ENCODE measurements at places on chromosomes 7 and 10. TPM values are rescaled to one million over a fixed set of nuclear protein-coding genes. Genes with fewer than 3 reads are reported as not detected.

Gene ABHD11
- total RNA-seq, result 21.2 TPM

Gene OR2A5
- not detected for total RNA-seq

Gene FAM25A
- total RNA-seq, result not detected

Gene GPR26
- total RNA-seq, result not detected

Gene VGF
- total RNA-seq, result 19.2 TPM

Gene SPDYE9
- not detected for total RNA-seq

Gene HTRA1
- 64.4 TPM for total RNA-seq

Gene SNX13
- 16.7 TPM for total RNA-seq

Gene PRKG1
- total RNA-seq, result not detected

Gene TAS2R39
- total RNA-seq, result not detected

Gene SORBS1
- total RNA-seq, result 0.35 TPM

Gene OR9A2
- not detected for total RNA-seq

Gene COL17A1
- 2.8 TPM for total RNA-seq

Gene SYPL1
- total RNA-seq, result 88.0 TPM

Gene MSRB2
- 18.5 TPM for total RNA-seq

Gene TBXAS1
- 14.5 TPM for total RNA-seq

Gene ANXA11
- 218 TPM for total RNA-seq

Gene PTEN
- total RNA-seq, result 48.7 TPM

Gene ZNF365
- total RNA-seq, result 0.98 TPM

Gene ZNF37A
- total RNA-seq, result 6.0 TPM

Gene ELN
- not detected for total RNA-seq

Gene TMEM229A
- total RNA-seq, result not detected

Gene CLRN3
- total RNA-seq, result not detected

Gene LIPN
- not detected for total RNA-seq

Gene BPGM
- total RNA-seq, result 17.3 TPM

Gene ZNF727
- not detected for total RNA-seq

Gene CLDN4
- total RNA-seq, result 6.1 TPM

Gene FFAR4
- total RNA-seq, result 0.13 TPM

Gene ANKRD7
- total RNA-seq, result 0.35 TPM

Gene GPR37
- total RNA-seq, result 0.57 TPM

Gene MSS51
- 0.36 TPM for total RNA-seq

Gene ADAMTS14
- total RNA-seq, result 0.16 TPM

Gene OR6V1
- total RNA-seq, result not detected

Gene LRRTM3
- not detected for total RNA-seq

Gene H2BK1
- not detected for total RNA-seq

Gene C7orf33
- not detected for total RNA-seq

Gene CAMK2B
- 0.12 TPM for total RNA-seq

Gene FXYD4
- total RNA-seq, result not detected

Gene COL13A1
- total RNA-seq, result 0.23 TPM

Gene LIPM
- total RNA-seq, result not detected

Gene SPDYE2B
- total RNA-seq, result not detected

Gene METTL27
- 10.8 TPM for total RNA-seq

Gene NPY
- total RNA-seq, result not detected

Gene BTAF1
- total RNA-seq, result 14.1 TPM

Gene PON1
- total RNA-seq, result 1.0 TPM

Gene MAP3K8
- 16.7 TPM for total RNA-seq

Gene PLEKHS1
- 0.06 TPM for total RNA-seq

Gene TLX1
- not detected for total RNA-seq

Gene PRF1
- not detected for total RNA-seq

Gene HOXA4
- 1.7 TPM for total RNA-seq

Gene CCL24
- not detected for total RNA-seq

Gene FOXI2
- not detected for total RNA-seq

Gene TRIM50
- not detected for total RNA-seq

Gene FAM25C
- not detected for total RNA-seq

Gene CYP3A7
- 0.06 TPM for total RNA-seq

Gene OR6B1
- total RNA-seq, result not detected

Gene GJD4
- total RNA-seq, result 0.08 TPM

Gene AZGP1
- 0.13 TPM for total RNA-seq

Gene CYP2C18
- total RNA-seq, result 0.07 TPM
